ENCODE measurements at places on chromosomes 5 and 9. TPM values are rescaled to one million over a fixed set of nuclear protein-coding genes. Genes with fewer than 3 reads are reported as not detected.

- DNase-seq, result no peak
Measured at GRCh38 chr9:133483611-133484010, 4.7 kb upstream of the SLC2A6 start.

GRCh38 chr5:132651838-132652469 is 6.0 kb upstream of the IL13 start:
- no peak for DNase-seq

DNA sequence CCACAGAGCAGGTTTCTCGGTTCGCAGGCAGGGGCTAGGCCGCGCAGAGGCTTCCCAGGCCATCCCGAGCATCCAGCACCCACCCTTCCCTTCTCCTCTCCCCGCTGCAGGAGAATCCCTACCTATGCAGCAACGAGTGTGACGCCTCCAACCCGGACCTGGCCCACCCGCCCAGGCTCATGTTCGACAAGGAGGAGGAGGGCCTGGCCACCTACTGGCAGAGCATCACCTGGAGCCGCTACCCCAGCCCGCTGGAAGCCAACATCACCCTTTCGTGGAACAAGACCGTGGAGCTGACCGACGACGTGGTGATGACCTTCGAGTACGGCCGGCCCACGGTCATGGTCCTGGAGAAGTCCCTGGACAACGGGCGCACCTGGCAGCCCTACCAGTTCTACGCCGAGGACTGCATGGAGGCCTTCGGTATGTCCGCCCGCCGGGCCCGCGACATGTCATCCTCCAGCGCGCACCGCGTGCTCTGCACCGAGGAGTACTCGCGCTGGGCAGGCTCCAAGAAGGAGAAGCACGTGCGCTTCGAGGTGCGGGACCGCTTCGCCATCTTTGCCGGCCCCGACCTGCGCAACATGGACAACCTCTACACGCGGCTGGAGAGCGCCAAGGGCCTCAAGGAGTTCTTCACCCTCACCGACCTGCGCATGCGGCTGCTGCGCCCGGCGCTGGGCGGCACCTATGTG is 36.1 kb downstream of the NTNG2 start:
- DNase-seq, result no peak

The SNCAIP gene
- 50.6 TPM for total RNA-seq

DNA sequence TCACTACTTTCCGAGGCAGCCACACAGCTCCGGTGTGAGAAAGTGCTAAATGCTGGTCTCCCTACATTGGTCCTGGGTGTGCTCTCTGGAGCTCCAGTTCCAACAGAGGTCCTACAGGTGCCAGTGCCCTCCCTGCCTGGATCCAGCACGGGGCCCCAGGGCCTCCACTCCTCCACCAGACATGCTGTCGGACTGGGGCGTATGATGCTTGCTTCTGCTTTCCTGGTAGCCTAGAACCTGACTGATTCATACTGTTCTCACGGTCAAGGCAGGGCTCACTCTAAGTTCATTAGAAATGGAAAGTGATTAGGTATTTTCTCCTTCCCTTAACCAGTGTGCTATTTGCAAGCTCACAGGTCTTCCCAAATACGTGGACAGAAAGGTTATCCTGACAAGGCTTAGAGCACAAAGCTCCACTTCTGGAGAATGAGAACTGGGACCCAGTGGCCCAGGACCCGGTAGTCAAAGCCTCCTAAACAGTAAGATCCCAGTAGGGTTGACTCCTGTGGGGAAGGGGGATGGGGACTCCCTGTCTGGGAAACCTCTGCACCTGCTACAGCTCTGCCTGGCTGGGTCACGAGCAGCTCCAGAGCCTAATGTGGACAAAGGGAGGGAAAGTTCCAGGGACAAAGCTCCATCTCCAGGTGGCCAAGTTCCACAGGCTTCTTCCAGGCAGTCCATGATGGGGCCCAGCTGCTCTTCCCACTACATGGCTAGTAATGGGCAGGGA is 98.1 kb downstream of the PAX5 start:
- DNase-seq, result no peak

DNA sequence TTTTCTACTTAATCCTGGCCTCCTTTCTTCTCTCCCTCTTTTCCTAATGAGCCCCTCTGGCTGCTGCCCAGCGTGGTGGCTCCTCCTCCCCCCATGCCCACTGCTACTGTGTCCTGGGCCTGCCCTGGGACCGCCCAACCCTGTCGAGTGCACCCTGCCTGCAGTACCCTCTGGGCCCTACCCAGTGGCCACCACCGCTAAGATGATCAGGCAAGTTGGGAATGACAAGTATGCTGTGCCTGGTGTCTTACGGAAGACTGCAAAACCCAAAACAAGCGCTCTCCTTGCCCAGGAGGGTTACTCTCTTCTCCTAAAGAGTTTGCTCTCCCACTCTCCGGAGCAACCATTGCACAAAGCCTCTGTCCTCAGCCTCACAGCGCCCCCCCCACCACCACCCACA is 273.7 kb downstream of the SYK start:
- DNase-seq, result no peak

GRCh38 chr5:61301341-61302199 is 30.5 kb upstream of the ZSWIM6 start:
- no peak for DNase-seq

The RLN1 gene
- 0.13 TPM for total RNA-seq

DNA sequence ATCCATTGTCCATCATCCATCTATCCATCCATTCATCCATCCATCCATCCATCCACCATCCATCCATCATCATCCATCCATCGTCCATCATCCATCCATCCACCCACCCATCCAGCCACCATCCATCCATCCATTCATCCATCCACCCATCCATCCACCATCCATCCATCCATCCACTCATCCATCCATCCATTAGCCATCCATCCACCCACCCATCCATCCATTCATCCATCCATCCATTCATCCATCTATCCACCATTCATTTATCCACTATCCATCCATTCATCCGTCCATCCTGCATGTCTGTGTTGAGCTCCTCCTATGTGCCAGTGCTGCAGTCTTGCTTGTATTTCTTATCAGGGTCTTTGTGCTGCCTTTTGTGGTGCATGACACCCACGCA is 44.2 kb downstream of the COL5A1 start:
- no peak for DNase-seq

DNA sequence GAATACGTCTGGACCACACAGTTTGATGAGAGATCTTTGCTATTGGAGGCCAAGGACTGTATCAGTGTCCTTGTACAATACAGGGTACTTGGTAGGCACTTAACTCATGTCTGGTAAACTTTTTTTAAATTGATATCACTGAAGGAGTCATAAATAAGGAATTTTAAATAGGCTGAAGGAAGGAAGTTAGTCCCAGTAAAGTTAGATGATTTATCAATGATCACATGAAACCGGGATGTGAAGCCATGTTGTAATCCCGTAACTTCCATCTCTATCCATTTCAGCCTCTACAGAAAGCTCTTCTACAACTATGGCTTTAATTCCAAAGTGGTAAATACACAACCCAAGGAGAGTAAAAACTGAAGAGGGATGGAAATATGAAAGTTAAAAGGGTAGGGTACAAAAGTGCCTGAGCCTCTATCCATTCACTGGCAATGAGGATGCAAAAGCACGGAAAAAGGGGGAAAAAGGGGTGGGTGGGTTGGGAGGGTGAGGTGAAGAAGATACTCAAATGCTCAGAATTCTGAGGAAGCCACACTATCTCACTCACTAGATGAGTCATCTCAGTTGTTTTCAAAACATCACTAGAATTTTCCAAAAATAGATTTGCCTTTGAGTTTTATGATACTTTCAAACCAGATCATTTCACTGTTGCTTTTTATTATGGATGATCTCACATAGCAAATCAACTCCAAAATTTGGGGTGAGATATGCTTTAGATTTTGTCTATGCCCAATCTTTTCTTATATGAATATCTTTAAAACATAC is 1053.5 kb downstream of the NR2F1-AS1 start:
- DNase-seq, result no peak

The GZMA gene
- 0.13 TPM for total RNA-seq

GRCh38 chr5:22238047-22238446 is 615.1 kb downstream of the CDH12 start:
- no peak for DNase-seq

Data from dermis microvascular lymphatic vessel endothelial cell (primary cell).